ENCODE measurements at places on chromosomes 2 and 18.
A peak's percentile ranks its signal among the peaks of the same experiment; 100 is the strongest.

DNA sequence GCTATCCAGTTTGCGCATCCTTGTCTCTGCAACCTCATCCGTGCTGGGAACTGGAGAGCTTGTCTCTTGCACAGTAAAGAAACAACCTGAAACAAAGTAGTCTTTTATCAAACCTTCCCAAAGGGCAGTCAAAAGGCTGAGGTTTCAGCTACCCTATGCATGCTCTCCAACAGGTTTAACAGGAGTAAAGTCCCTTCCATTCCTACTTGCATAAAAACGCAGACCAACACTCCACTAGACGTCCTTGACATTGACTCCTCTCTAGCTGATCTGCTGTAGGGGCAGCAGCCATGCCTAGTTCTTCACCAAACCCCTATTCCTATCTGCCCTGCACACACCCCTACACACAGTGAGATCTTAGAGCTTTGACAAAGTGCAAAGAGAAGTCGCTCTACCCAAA is 41.5 kb downstream of the L3MBTL4 start:
- peak; percentile 1 for DNase-seq

GRCh38 chr2:28134262-28134812 is 243.8 kb downstream of the BABAM2 start:
- no peak for DNase-seq

DNA sequence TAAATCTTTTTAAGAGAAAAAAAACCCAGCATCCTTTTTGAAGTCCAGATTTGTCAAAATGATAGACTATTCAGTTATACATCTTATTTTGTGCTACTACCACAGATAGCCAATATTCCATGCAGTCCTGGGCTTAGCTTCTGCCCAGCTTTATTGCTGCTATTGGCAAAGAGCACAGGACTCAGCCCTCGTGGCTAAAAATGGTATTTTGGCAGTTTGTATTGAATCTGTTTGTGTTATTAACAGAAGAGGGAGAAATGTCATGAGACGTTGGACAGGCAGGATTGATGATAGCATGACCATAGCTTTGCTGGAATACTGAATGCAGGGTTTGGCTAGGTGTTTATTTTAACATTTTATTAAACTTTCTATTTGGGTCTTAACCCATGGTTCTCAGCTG is 19.4 kb downstream of the ELAC1 start:
- DNase-seq: no peak

GRCh38 chr2:40760071-40760666 is 308.3 kb upstream of the SLC8A1 start:
- DNase-seq: peak; percentile 39

DNA sequence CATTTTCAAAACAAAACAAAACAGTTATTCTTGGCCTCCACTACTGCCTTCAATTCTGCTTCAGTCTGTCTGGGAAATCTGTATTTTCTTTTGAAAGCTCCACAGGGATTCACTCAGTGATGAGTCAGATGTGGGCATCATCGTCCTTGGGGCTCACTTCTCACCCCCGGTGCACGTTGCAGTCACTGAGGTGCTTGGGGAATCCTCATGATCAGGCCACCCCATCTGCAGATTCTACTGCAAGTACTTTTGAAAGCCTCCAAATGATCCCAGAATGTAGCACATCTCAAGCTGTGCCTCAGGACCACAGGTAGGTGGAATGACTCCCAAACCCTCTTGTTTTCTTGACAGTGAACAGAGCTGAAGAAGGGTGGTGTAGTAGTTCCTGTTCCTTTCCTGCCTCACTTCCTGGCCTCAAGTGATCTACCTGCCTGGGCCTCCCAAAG is 34.3 kb downstream of the LPIN2 start:
- DNase-seq: peak; percentile 91

- no peak for DNase-seq
Measured at GRCh38 chr2:98727369-98728087, 3.4 kb downstream of the MGAT4A start.

GRCh38 chr2:109463236-109463635 is 150.5 kb downstream of the SEPTIN10 start:
- no peak for DNase-seq

DNA sequence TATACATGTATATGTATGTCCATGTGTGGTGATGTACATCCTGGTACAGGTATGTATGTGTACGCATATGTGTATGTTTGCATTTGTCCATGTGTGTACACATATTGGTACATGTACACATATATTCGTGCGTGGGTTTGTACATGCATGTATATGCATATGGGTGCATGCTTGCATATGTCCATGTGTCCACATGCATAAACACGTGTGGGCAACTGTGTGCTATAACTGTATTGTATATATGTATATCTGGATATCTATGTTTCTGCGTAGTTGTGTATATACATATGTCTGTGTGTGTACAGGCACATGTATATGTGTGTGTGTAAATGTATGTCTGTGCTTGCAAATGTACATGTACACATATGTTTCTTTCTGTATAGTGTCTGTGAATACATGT is 858.5 kb downstream of the CNTNAP5 start:
- DNase-seq: no peak

DNA sequence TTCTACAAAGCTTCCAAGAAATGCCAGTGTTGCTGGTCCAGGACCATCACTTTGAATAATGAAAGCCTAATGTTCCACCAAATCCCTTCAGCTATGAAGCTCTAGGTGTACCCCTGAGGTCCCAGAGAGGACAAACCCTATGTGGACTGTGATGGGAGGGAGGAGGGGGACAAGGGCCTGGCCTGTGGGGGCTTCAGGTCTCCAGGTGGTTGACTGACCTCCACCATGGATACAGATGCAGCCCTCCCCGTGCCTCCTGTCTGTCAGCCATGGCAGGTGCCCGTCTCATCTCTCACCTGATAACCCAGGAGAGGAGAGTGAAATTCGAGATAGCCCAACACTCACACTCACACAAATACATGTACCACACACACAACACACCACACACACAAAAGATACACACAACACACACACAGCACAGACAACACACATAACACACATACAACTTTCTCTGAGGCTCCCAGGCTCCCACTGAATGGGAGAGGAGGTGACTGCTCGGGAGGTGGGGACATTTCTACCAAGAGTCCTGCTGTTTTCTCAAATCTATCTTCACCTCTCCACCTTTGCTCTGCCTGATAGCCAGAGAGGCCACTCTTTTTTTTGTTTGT is 12.8 kb upstream of the RHOB start:
- no peak for DNase-seq

GRCh38 chr2:95086017-95086416 is 35.6 kb downstream of the MRPS5 start:
- DNase-seq: no peak

- DNase-seq: peak; percentile 93
Measured at GRCh38 chr2:172282944-172283343, 144.4 kb upstream of the ITGA6 start.

GRCh38 chr2:232102380-232102779 is 140.9 kb downstream of the DIS3L2 start:
- DNase-seq: no peak

DNA sequence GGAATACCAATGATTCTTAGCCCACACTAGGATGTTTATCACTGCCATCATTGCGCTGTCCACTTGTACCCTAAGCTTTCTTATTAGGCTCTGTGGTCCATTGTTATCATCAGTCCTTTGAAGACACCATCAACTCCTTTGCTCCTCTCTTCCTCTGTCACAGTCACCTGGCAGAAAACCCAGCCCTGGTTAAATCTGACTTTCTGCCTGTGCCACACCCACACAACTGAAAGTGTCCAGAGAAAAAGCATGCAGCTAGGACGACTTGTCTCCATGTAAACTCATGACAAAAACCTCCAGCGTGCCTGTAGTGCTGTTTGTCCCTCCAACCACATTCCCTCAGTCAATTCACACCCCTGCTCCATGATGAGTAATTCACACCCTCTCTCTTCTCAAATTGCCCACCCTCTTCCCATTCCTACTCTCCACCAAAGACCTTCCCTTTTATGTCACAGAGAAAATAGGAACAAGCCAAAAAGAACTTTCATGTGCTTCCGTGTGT is 297.4 kb upstream of the MGAT5 start:
- DNase-seq: no peak

DNA sequence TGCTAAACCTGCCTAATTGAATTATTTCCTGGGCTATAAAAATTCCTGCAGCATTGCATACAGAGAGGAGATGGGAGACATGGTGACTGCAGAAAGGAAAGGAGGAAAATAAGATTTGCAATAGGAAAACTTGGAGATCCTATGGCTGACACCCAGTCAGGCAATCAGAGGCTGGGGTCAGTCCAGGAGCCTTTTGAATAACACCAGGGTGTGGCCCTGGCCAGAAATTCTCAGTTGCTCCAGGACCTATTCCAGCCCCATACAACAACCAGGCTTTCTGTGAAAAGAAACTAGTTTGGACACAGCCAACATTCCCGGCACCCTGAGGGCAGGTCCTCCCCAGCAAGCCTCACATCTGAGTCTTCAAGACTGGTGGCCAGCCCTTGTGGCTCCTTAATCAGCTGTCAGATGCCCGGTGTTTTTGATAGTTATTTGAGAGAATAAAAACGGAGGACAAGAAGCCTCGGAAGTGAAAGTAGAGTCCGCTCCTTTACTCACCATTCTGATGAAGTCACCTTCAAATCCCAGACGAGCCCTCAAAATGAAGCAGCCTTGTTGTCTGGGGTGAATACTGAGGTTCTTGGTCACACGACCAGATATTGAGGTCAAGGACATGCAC is 31.1 kb upstream of the GMCL1 start:
- DNase-seq: peak; percentile 61

- DNase-seq: peak; percentile 5
Measured at GRCh38 chr2:162919111-162919510, 80.5 kb upstream of the KCNH7 start.

- DNase-seq: peak; percentile 76
Measured at GRCh38 chr2:16773080-16773713, 107.6 kb upstream of the CYRIA start.

DNA sequence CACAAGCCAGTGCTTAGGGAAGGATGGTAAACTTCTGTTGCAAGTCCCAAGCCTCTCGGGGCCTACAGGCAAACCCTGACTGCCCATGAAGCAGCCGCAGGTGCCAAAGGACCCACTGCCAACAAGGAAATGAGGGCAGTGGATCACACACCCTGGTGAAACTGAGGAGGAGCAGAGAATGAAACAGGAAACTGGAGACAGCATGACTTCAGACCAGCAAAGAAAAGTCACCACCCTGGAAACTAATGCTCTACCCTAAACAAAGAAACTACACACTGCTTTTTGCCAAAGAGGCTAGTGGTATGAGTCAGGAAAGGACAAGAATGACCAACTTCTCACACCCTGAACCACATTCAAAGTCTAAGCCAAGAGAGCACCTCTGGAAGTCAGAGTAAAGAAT is 97.2 kb downstream of the MYO5B start:
- DNase-seq: no peak

DNA sequence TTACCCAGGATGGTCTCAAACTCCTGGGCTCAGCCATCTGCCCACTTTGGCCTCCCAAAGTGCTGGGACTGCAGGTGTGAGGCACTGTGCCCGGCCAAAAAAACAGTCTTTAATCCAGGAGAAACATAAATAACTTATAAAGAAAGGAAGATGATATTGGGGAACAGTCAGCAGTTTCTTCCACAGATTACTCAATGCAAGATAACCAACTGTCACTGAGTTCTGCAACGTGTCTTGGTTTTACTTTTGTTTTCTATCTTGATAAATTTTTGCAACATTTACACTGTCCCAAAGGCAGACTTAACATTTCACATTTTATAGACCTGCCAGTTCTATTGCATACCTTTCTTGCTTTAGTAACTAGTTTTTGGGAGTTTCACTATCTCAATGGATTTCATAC is 71.1 kb downstream of the ANKRD44 start:
- DNase-seq: no peak

- DNase-seq: no peak
Measured at GRCh38 chr2:117943013-117943672, 70.7 kb downstream of the CCDC93 start.

DNA sequence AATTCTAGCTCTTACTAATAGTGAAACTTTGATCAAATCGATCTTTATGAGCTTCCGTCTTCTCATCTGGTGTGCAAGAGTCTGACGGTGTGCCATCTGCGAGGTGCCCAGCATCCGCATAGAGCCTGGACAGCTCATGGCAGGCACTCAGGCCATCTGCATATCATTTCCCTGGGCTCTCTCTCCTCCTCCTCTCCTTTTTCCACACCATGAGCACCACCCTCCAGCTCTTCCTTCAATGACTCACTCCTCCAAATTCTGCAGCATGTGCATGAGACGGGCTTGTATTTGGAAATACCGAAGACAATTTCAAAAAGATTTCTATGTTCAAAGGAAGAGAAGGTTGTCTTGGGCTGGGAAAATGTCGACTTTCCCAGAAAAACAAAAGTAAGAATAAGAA is 161.1 kb downstream of the CCBE1 start:
- no peak for DNase-seq

- DNase-seq: no peak
Measured at GRCh38 chr2:165239856-165240515, 772 bp downstream of the SCN2A start.

DNA sequence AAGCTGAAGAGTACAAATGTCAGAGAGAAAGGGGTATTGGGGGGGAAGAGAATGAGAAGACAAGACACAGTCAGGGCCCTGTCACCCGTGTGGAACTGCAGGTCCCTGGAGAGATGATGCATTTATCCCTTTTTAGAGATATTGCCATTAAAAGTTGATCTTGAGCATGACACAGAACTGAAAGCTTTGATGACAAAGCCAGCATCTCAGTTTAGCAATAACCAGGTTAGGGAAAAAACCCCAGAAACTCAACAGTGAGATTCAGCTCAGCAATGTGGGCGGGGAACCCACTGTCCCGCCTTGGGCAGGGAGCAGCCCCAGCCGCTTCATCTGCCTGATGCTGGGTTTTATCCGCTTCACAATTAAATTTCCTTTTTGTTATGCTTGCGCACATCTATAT is 181.1 kb downstream of the NEDD4L start:
- DNase-seq: no peak

DNA sequence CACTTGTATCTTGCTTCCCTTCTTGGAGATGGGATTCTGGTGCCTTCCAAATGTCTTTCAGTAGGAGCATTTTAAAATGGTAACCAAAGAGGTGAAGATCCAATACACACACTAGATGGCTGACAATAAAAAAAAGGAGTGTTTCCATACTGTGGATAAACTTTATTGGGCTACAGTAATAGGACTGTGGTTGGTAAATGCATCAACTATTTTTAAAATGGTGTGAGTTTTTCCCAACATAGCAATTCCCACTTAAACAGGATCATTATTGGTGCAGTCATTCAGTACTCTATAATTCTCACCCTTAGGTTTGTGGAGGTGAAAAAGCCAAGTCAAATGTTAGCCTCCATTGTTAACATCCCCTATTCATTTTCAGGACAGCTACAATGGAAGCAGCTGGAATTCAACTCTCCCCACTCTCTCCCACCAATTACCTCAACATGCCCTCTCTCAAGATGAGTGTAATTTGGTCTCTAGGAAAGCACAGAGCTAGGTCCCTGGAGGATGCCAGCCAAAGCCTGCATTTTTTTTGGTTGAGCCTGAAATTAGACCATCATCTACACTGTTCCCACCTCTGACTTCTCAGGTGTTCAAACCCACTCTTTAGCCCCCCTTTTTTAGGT is 273.3 kb downstream of the TCF4 start:
- no peak for DNase-seq

DNA sequence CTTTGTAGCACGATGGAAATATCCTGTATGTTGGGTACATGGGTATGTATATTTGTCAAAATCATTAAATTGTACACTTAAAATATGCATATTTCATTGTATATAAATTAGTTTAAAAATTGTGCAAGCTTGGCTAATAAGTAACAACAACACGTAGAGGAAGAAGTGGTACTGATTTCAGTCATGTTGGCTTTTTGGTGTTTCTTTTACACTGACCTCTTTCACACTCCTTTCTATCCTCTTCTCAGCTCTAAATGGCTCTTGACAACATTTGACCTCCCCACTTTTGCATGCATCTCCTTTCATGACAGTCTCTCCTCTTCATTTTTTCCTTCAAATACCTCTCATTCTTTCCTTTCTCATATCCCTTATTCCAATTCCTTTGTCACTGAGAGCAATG is 801.4 kb upstream of the ZEB2 start:
- DNase-seq: no peak
